ENCODE measurements at places on chromosomes 12 and 14.

- peaks cover 43% of the 10 kb centered on the region for H3K4me1 ChIP-seq
- no peaks in the 10 kb centered on the region for H3K36me3 ChIP-seq
- H3K27me3 ChIP-seq = no peaks in the 10 kb centered on the region
- DNase-seq = no peak
Measured at GRCh38 chr14:69633238-69633637, 21.8 kb downstream of the SUSD6 start.

- H3K4me1 ChIP-seq = no peaks in the 10 kb centered on the region
- H3K36me3 ChIP-seq = no peaks in the 10 kb centered on the region
- H3K4me3 ChIP-seq = no peak overlapping the region
- no peaks in the 10 kb centered on the region for H3K27me3 ChIP-seq
Measured at GRCh38 chr14:79658769-79659168, 552.5 kb downstream of the DIO2 start.

- H3K4me3 ChIP-seq = no peak overlapping the region
- H3K4me1 ChIP-seq = peaks cover 7% of the 10 kb centered on the region
- H3K27ac ChIP-seq = no peak overlapping the region
Measured at GRCh38 chr14:68563251-68564131, 229.4 kb downstream of the ZFP36L1 start.

- no peaks in the 10 kb centered on the region for H3K4me1 ChIP-seq
- no peak overlapping the region for H3K27ac ChIP-seq
- no peak overlapping the region for H3K4me3 ChIP-seq
Measured at GRCh38 chr12:80101126-80101525, 1.8 kb downstream of the OTOGL start.

- H3K4me1 ChIP-seq = no peaks in the 10 kb centered on the region
- H3K4me3 ChIP-seq = no peak overlapping the region
- H3K27ac ChIP-seq = no peak overlapping the region
- H3K27me3 ChIP-seq = no peaks in the 10 kb centered on the region
- no peaks in the 10 kb centered on the region for H3K36me3 ChIP-seq
Measured at GRCh38 chr14:38693423-38693822, 409.6 kb downstream of the SEC23A start.

- no peaks in the 10 kb centered on the region for H3K4me1 ChIP-seq
- H3K4me3 ChIP-seq = no peak overlapping the region
- H3K36me3 ChIP-seq = no peaks in the 10 kb centered on the region
- H3K27me3 ChIP-seq = no peaks in the 10 kb centered on the region
- no peak for DNase-seq
- H3K27ac ChIP-seq = no peak overlapping the region
Measured at GRCh38 chr12:93714382-93714781, 37.2 kb downstream of the CRADD start.

DNA sequence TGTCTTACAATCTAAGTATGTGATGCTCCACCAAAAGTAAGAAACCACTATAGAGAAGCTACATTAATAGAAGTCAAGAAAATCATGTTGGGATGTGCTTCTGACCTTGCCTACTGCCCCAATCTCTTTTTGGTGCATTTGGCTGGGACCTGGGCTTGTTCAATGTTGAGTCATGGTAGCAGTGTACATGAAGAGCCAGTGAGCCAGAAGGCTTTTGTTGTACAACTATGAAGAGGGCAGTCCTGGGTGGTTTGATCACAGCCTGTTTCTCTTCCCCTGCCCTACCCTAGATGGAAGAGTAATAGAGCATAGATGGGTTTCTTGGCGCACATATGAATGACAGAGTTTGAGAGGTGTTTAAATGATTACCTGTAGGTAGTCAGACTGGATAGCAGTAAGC lies 56.4 kb downstream of the UBR7 start:
- H3K27me3 ChIP-seq = no peaks in the 10 kb centered on the region
- peak overlapping the region; percentile 8 for H3K27ac ChIP-seq
- peaks cover 18% of the 10 kb centered on the region for H3K4me1 ChIP-seq
- peak; percentile 72 for DNase-seq
- H3K4me3 ChIP-seq = no peak overlapping the region

- no peaks in the 10 kb centered on the region for H3K36me3 ChIP-seq
- H3K27me3 ChIP-seq = peaks cover 21% of the 10 kb centered on the region
- DNase-seq = peak; percentile 50
- H3K4me3 ChIP-seq = no peak overlapping the region
- peaks cover 5% of the 10 kb centered on the region for H3K4me1 ChIP-seq
Measured at GRCh38 chr12:49086116-49086515, 8.5 kb downstream of the DHH start.

- DNase-seq = peak; percentile 88
- H3K27ac ChIP-seq = peak overlapping the region; percentile 64
- H3K4me3 ChIP-seq = peak overlapping the region; percentile 76
- peaks cover 20% of the 10 kb centered on the region for H3K4me1 ChIP-seq
- H3K36me3 ChIP-seq = no peaks in the 10 kb centered on the region
Measured at GRCh38 chr12:754851-755562, 2.6 kb downstream of the WNK1 start.

DNA sequence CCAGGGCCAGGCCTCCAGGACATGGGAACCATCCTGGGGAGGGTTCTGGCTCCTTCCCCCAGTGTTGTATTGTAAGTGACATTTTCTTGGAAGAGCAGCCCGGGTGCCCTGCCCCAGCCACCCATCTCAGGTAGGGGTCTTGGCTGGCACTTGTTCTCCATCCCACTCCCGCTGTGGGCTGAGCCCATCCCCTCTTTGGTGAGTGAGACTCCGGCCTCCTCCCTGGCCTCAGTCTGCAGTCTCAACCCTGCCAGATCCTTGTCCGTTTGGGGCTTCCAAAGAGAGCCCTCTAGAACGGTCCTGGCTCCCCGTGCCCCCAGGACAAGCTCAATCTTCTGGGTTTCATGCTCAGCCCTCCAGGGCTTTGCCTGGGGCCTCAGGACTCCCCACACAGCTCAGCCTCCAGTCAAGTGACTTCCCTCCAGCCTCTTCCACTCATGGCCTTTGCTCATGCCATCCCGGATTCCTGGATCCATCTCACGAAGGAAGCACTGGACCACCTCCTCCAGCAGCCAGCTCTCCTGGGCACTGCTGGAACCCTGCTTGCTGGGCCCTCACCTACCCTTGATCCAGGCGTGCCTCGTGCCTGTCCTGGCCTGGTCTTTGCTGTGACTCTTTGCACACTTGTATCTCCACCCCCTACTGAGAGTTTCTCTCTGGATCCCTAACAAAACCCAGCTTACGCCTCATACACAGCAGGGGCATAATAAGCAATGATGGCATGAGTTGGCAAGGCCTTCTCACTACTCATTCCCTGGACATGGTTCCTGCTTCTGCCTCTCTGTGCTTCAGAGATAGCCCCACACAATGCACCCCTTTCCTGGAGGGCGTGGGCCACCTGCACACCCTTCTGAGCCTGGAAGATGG lies 297.4 kb upstream of the RTL1 start:
- no peaks in the 10 kb centered on the region for H3K27me3 ChIP-seq
- H3K27ac ChIP-seq = no peak overlapping the region
- no peak for DNase-seq
- no peaks in the 10 kb centered on the region for H3K4me1 ChIP-seq

GRCh38 chr12:92493816-92494215 lies 209.0 kb upstream of the PLEKHG7 start:
- no peak overlapping the region for H3K27ac ChIP-seq
- H3K4me1 ChIP-seq = no peaks in the 10 kb centered on the region
- H3K36me3 ChIP-seq = no peaks in the 10 kb centered on the region
- no peak overlapping the region for H3K4me3 ChIP-seq
- H3K27me3 ChIP-seq = no peaks in the 10 kb centered on the region
- peak; percentile 71 for DNase-seq

DNA sequence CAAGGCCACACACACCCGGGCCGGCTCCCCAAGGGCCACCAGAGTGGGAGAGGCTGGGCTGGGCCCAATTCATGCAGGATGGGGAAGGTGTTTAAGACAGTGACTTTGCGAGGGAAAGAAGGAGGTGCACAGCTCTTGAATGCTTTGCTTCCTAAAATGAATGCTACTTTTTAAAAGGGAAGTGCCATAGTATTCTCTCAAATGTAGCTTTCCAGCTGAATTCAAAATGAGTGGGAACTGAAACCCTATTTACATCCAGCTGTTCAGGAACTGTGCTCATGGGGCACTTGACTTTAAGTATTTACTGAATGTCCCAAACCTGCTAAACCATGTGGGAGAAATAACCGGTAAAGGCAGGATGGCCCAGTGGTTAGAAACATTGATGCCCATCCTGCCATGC lies 7.6 kb downstream of the ITPK1 start:
- H3K27me3 ChIP-seq = no peaks in the 10 kb centered on the region
- H3K36me3 ChIP-seq = no peaks in the 10 kb centered on the region
- H3K4me1 ChIP-seq = peaks cover 9% of the 10 kb centered on the region
- H3K27ac ChIP-seq = no peak overlapping the region
- H3K4me3 ChIP-seq = no peak overlapping the region

- no peaks in the 10 kb centered on the region for H3K27me3 ChIP-seq
- no peaks in the 10 kb centered on the region for H3K36me3 ChIP-seq
- no peaks in the 10 kb centered on the region for H3K4me1 ChIP-seq
Measured at GRCh38 chr12:19792028-19792427, 352.7 kb downstream of the AEBP2 start.

DNA sequence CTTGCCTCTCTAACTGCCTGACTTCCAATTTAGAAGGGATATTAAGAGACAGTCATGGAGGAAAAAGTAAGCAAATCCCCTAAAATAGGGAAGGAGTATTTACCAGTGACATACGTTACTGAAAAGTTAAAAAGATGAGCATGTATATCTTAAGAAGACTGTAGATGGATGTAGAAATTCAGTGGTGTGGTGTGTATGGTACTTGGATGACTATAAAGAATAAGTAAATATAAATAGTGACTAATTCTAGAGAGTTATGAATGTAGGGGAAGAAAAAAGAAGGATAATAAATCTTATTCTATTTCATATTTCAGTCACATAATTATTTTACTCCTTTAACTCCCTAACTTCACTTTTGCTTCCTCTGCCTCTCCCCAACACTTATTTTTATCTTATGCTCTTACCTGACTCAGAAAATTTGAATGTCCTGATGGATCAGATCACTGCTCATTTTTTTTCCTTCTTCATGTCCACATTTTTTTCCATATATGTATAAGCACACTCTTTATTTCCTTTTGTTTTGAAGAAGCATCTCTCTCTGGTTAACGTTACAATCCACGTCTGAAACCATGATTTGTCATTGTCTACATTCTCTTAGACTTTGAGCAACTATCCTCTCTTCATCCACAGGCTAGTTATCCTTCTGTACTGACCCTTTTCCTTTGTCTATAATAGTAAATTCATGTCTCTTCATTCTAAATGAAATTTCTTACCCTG lies 422.7 kb upstream of the SYT1 start:
- peaks cover 6% of the 10 kb centered on the region for H3K4me1 ChIP-seq
- no peaks in the 10 kb centered on the region for H3K27me3 ChIP-seq
- H3K27ac ChIP-seq = no peak overlapping the region
- DNase-seq = no peak
- H3K4me3 ChIP-seq = no peak overlapping the region

DNA sequence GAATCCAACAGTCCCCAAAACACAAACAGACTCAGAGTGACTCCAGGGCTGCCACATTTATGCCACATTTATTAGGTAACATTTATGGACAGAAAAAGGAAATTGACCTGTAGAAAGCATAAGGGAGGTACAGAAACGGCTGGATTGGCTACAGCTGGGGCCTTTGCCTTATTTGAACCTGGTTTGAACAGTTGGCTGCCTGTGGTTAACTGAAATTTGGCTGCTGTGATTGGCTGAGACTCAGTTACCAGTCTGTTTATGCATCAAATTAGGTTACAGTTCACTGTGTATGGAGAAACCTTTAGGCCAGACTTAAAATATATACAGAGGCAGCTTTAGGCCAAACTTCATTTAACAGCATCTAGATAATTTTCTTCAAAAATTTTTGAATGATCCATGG lies 27.8 kb upstream of the PCNX1 start:
- no peak for DNase-seq
- peaks cover 11% of the 10 kb centered on the region for H3K4me1 ChIP-seq
- no peaks in the 10 kb centered on the region for H3K36me3 ChIP-seq
- no peak overlapping the region for H3K27ac ChIP-seq

- H3K27ac ChIP-seq = no peak overlapping the region
- no peaks in the 10 kb centered on the region for H3K36me3 ChIP-seq
- H3K4me3 ChIP-seq = no peak overlapping the region
- no peaks in the 10 kb centered on the region for H3K27me3 ChIP-seq
- no peak for DNase-seq
Measured at GRCh38 chr14:94364964-94365363, 23.4 kb downstream of the SERPINA1 start.

DNA sequence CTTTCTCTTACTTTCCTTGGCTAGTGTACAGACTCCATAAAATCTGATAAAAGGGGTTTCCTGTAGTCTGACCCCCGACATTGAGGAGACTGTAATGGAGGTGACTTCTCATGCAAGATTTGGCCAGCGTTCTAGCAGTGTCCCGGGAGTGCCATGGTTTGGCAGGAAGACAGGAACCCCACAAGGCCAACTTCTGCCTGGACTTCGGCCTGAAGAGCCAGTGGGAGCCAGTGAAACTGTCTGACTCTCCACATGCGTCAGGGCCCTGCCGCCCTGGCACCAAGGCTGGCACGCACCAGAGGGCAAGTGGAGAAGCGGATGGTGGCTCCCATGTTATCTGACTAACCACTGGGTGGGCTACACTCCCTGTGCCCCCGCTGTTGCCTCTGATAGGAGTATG lies 70.5 kb downstream of the TMEM260 start:
- H3K4me1 ChIP-seq = no peaks in the 10 kb centered on the region
- no peak for DNase-seq
- no peaks in the 10 kb centered on the region for H3K27me3 ChIP-seq
- H3K36me3 ChIP-seq = no peaks in the 10 kb centered on the region
- peak overlapping the region; percentile 31 for H3K27ac ChIP-seq

- H3K27ac ChIP-seq = no peak overlapping the region
- H3K4me1 ChIP-seq = peaks cover 10% of the 10 kb centered on the region
- no peak overlapping the region for H3K4me3 ChIP-seq
- no peak for DNase-seq
Measured at GRCh38 chr14:92613008-92613658, 99.6 kb downstream of the RIN3 start.
